ENCODE measurements at places on chromosomes 1 and 21. TPM values are rescaled to one million over a fixed set of nuclear protein-coding genes. Genes with fewer than 3 reads are reported as not detected.

GRCh38 chr21:26082549-26082948 lies 88.0 kb downstream of the APP start:
- no peaks in the 10 kb centered on the region for H3K27me3 ChIP-seq
- no peaks in the 10 kb centered on the region for H3K36me3 ChIP-seq
- no peak overlapping the region for H3K4me3 ChIP-seq
- H3K27ac ChIP-seq: no peak overlapping the region

DNA sequence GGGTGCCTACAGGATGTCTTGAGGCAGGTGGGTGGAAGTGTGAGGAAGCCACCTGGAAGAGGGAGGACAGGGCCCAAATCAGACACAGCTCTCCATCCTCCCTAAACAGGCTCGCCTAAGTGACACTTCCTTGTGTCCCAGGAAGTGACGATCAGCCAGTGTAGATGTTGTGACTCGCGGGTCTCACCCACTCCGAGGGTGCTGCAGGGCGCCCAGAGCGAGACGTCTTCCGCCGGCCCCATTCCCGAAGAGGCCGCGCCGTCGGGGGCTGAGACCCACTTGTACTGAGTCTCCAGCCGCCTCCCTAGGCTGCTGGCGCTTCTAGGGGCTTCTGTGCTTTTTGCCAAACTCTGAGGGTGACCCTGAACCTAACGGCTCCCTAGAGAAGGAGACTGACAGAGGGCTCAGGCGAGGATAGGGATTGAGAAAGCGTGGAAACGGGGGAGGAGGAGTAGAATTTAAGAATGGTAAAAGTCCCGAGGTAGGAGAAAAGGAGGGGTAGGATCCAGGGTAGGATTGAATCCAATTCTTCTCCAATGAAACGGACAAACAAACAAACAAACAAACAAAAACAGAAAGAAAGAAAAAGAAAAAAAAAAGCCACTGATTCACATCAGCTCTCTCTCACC lies 543 bp upstream of the MARK1 start:
- DNase-seq: peak; percentile 82
- peaks cover 6% of the 10 kb centered on the region for H3K4me1 ChIP-seq
- H3K4me3 ChIP-seq: peak overlapping the region; percentile 96
- peak overlapping the region; percentile 93 for H3K27ac ChIP-seq
- H3K36me3 ChIP-seq: no peaks in the 10 kb centered on the region

DNA sequence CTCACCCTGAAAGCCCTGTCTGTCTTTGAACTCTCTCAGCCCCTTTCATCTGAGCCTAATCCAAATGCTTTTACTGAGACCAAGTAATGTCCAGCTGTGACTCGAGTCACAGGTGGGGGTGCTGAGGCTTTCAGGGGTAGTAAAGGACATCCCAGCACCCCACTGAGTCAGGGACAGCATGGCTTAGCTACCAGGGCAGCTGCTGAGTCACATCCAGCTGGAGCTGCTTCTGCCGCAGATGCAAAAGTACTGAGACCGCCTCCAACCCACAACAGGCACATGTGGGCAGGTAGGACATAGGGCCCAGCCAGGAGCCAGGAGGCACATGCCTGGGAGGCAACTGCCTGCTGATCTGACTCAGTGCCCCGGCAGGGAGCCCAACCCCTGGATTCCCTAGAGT lies 6.7 kb upstream of the VSIG8 start:
- H3K36me3 ChIP-seq: no peaks in the 10 kb centered on the region
- no peak overlapping the region for H3K27ac ChIP-seq
- H3K27me3 ChIP-seq: no peaks in the 10 kb centered on the region
- H3K4me3 ChIP-seq: no peak overlapping the region
- H3K4me1 ChIP-seq: peaks cover 5% of the 10 kb centered on the region
- no peak for DNase-seq

NECTIN4 gene
- 1.2 TPM for total RNA-seq

GRCh38 chr1:243268751-243269460 lies 13.1 kb downstream of the SDCCAG8 start:
- H3K4me1 ChIP-seq: peaks cover 5% of the 10 kb centered on the region
- no peak for DNase-seq
- no peaks in the 10 kb centered on the region for H3K27me3 ChIP-seq
- H3K4me3 ChIP-seq: no peak overlapping the region
- no peaks in the 10 kb centered on the region for H3K36me3 ChIP-seq

DNA sequence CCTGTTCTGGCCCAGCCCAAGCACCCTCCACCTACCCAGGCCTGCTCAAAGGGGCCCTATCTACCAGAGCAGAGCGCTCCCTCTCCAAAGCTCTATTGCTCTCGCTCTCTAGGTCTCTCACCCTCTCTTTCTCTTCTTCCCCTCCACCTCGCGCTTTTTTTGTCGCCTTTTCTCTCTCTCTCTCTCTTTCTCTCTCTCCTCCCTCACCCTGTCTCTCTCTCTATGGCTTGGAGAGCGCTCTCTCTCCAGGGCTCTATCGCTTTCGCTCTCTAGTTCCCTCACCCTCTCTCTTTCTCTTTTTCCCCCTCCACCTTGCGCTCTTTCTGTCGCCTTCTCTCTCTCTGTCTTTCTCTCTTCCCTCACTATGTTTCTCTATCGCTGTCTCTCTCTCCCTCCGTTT lies 3.4 kb upstream of the ZNF678 start:
- H3K36me3 ChIP-seq: no peaks in the 10 kb centered on the region
- H3K27me3 ChIP-seq: no peaks in the 10 kb centered on the region
- DNase-seq: no peak

DNA sequence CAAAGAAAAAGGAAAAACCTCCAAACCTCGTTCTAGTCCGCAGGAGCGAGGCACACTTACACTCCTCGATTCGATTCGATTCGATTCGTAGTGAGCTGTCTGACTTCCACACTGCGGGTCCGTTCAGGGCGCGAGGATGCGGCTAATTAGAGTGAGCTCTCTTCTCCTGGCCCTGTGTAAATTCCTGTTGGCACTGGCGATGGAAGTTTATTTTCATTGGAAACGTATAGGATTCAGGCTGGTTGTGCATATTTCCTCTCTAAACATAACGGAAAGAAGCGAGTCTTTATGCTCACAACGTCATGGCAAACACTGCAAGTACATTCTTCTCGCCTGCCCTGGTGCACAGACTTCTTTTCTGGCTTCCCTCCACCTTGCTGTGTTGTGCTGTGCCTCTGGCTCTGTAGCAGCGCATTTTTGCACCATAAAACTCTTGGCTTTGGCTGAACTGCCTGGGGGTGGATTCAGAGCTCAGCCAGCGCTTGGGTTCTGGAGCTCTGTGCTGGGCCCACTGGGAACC lies 2.7 kb downstream of the HUNK start:
- H3K4me3 ChIP-seq: no peak overlapping the region
- no peak for DNase-seq
- H3K36me3 ChIP-seq: no peaks in the 10 kb centered on the region
- H3K27ac ChIP-seq: no peak overlapping the region
- H3K4me1 ChIP-seq: peaks cover 15% of the 10 kb centered on the region

DNA sequence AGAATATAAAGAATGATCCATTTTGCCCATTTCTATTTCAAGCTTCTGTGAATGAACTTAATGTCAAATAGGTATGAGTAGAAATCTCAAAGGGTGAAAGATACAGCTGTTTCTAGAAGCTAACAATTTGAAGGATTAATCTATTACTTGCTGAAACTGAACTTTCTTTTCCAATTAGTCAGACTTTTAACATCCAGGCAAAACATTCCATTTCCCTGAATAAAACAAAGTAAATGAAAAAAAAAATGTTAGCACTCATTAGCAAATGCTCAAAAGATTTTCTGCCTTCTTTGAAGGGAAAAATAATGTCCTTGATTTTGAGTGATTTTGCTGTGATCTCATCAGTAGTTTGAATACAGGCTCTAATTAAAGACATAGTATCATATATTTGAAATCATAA lies 447.6 kb upstream of the PRMT6 start:
- H3K27me3 ChIP-seq: no peaks in the 10 kb centered on the region
- DNase-seq: no peak
- H3K36me3 ChIP-seq: no peaks in the 10 kb centered on the region
- H3K27ac ChIP-seq: no peak overlapping the region
- no peak overlapping the region for H3K4me3 ChIP-seq

DNA sequence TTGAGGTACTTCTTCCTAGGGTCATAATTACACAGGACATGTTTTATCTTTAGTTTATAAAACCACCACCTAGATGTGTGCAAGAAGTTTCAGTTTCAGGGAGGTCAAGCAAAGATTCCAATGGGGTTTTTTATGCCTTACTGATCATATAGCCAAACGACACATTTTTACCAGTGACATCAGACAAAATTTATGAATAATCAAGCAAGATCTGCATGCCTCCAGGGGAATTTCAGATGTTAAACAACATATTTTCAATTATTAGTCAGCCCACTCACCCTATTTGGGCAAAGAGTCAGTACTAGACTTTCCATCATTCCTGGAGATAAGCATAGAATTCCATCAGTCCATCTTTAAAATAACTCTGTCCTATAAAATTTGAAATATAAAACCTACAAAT lies 867.4 kb downstream of the KCNT2 start:
- H3K4me1 ChIP-seq: no peaks in the 10 kb centered on the region
- no peak overlapping the region for H3K27ac ChIP-seq
- no peaks in the 10 kb centered on the region for H3K36me3 ChIP-seq

DNA sequence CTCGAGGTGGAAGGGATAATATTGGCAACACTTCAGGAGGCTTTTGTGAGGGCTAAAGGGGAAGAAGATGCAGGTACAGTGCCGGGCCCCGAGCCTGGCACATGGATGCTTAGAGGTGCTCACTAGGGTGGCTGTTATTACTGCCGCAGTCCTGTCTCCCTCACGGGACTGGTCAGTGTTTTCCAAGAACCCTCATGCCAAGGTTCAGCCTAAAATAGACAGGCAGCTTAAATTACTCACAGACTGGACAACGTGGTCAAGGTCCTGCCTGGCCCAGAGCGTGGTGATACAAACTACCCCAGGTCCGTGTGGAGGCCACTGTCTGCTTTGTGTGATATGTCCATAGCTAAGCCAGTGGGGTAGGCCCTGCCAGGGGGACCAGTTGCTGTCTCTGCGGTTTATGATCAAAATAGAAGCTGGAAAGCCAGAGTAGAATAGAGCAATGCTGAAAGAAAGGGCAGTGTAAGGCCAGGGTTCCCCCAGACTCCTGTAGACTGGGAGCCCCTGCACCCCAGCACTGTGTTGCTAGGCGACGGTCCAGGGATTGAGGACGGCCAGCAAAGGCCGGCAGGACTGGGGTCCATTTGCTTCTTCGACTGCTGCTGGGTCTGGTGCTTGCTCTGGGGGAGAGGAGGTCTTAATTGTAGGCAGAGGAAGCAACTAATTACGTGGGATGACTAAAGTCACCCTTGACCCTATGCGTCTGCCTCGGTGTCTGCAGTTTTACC lies 36.1 kb downstream of the ELAPOR1 start:
- no peak overlapping the region for H3K27ac ChIP-seq
- H3K4me1 ChIP-seq: peaks cover 12% of the 10 kb centered on the region
- H3K27me3 ChIP-seq: no peaks in the 10 kb centered on the region
- DNase-seq: no peak
- H3K4me3 ChIP-seq: no peak overlapping the region
- H3K36me3 ChIP-seq: no peaks in the 10 kb centered on the region

GRCh38 chr21:28310171-28310685 lies 682.4 kb downstream of the LTN1 start:
- no peak for DNase-seq
- no peaks in the 10 kb centered on the region for H3K4me1 ChIP-seq
- H3K27me3 ChIP-seq: no peaks in the 10 kb centered on the region
- H3K36me3 ChIP-seq: no peaks in the 10 kb centered on the region

GRCh38 chr21:33975548-33976081 lies 60.0 kb upstream of the ATP5PO start:
- no peak overlapping the region for H3K27ac ChIP-seq
- H3K36me3 ChIP-seq: no peaks in the 10 kb centered on the region
- H3K4me3 ChIP-seq: no peak overlapping the region
- no peaks in the 10 kb centered on the region for H3K27me3 ChIP-seq
- no peaks in the 10 kb centered on the region for H3K4me1 ChIP-seq

DNA sequence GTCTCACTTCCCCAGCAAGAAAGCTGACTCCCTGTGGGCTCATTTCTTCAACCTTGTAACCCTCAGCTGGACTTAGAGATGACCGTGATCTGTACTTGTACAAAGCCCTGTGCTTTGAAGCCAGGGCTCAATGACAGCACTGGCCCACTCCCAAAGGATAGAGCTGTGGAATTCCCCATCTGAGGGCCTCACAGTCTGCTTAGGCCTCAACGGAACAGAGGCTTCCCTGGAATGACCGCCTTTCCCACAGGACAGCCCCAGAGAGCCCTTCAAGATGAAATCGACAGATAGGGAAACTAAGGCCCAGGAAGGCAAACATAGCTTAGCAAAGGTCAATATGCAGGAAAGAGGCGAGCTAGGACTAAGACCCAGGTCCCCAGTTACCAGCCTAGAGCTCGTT lies 11.5 kb downstream of the SLC9A1 start:
- H3K27me3 ChIP-seq: no peaks in the 10 kb centered on the region
- DNase-seq: no peak
- H3K4me3 ChIP-seq: no peak overlapping the region
- H3K4me1 ChIP-seq: peaks cover 31% of the 10 kb centered on the region
- H3K36me3 ChIP-seq: no peaks in the 10 kb centered on the region

DNA sequence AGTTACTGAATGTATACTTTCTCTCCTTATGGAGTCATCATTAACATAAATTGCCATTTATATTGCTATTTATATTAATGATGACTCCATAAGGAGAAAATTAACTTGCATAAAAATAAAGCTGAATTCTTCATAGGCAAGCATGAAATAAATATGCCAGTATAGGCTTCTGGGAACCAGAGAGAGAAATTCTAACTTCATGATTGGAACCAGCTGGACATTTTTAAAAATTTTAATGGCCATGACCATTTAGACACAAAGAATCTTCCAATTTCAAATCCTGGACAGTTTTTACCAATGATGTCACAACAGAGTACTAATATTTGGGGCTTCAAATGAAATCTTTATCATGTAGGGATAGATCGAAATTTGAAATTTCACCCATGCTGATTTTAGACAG lies 268.7 kb downstream of the PTGER3 start:
- no peaks in the 10 kb centered on the region for H3K27me3 ChIP-seq
- H3K27ac ChIP-seq: no peak overlapping the region
- DNase-seq: no peak
- no peak overlapping the region for H3K4me3 ChIP-seq
- H3K36me3 ChIP-seq: no peaks in the 10 kb centered on the region

- H3K36me3 ChIP-seq: no peaks in the 10 kb centered on the region
- DNase-seq: no peak
- H3K27me3 ChIP-seq: no peaks in the 10 kb centered on the region
- no peak overlapping the region for H3K27ac ChIP-seq
- no peak overlapping the region for H3K4me3 ChIP-seq
- H3K4me1 ChIP-seq: no peaks in the 10 kb centered on the region
Observed at GRCh38 chr1:168167806-168168205, 11.0 kb upstream of the TIPRL start.

EFNA4 gene
- 5.3 TPM for total RNA-seq

DNA sequence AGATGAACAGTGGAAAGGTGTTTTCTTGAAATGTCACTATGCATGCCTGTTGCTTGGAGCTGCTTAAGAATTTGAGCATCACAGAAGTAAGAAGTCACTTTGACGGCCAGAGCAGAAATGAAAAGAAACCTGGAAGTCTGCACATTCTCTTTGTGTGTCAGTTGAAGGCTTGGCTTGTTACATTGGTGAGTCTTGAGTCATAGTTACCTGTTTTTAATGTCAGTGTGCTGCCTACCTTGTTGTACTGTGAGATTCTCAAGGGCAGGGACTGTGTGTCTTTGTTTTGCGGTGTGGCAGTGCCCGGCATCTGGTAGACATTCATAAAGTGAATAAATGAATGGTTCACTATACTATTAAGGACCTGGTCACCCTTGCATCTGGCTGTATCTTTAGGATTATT lies 9.9 kb downstream of the OTUD3 start:
- H3K36me3 ChIP-seq: no peaks in the 10 kb centered on the region
- DNase-seq: no peak
- no peaks in the 10 kb centered on the region for H3K27me3 ChIP-seq
- H3K27ac ChIP-seq: no peak overlapping the region

Measured in testis (tissue), 5 donors.